Smooth muscle cell of the pulmonary artery (primary cell): ENCODE measurements at places on chromosomes 6 and 20. TPM values are rescaled to one million over a fixed set of nuclear protein-coding genes. Genes with fewer than 3 reads are reported as not detected.

Gene HLA-DQA1
- 0.20 TPM in 1 of 2 replicates, not detected in the other for total RNA-seq

Gene ZC2HC1B
- not detected in 2 replicates for total RNA-seq

Gene GPX6
- total RNA-seq: not detected in 2 replicates

Gene PRPH2
- total RNA-seq: 0.50 and 0.91 TPM in 2 replicates

Gene TFB1M
- 17.4 and 22.0 TPM in 2 replicates for total RNA-seq

Gene KCNK16
- not detected in 2 replicates for total RNA-seq

Gene RAD21L1
- 0.13 and 0.53 TPM in 2 replicates for total RNA-seq

Gene CTSZ
- 379 and 406 TPM in 2 replicates for total RNA-seq

Gene VEGFA
- total RNA-seq: 623 and 855 TPM in 2 replicates

Gene HRH3
- not detected in 2 replicates for total RNA-seq

Gene MYH7B
- 0.13 and 0.20 TPM in 2 replicates for total RNA-seq

Gene RAET1L
- total RNA-seq: not detected in 2 replicates

Gene MICA
- 45.9 and 164 TPM in 2 replicates for total RNA-seq

Gene LGSN
- 0.07 TPM in 1 of 2 replicates, not detected in the other for total RNA-seq

Gene SRMS
- not detected in 2 replicates for total RNA-seq

Gene CLVS2
- not detected in 2 replicates for total RNA-seq

Gene GJA10
- not detected in 2 replicates for total RNA-seq

Gene BPIFB2
- not detected in 2 replicates for total RNA-seq

Gene ENPP4
- total RNA-seq: 0.89 and 17.1 TPM in 2 replicates

Gene EPPIN
- 0.39 TPM in 1 of 2 replicates, not detected in the other for total RNA-seq

Gene PRL
- not detected in 2 replicates for total RNA-seq

Gene TSPO2
- not detected in 2 replicates for total RNA-seq

Gene PNPLA1
- total RNA-seq: 0.03 and 0.07 TPM in 2 replicates

Gene ZNF337
- total RNA-seq: 22.0 and 25.9 TPM in 2 replicates

Gene OR2H1
- not detected in 2 replicates for total RNA-seq

Gene PAK5
- total RNA-seq: 0.03 TPM in 1 of 2 replicates, not detected in the other

Gene TUBB2B
- 3.9 and 5.1 TPM in 2 replicates for total RNA-seq

Gene POM121L2
- not detected in 2 replicates for total RNA-seq

Gene HLA-DRA
- 0.07 and 5.2 TPM in 2 replicates for total RNA-seq

Gene GABRR2
- 0.33 TPM in 2 replicates for total RNA-seq

Gene BEND6
- 12.4 and 12.8 TPM in 2 replicates for total RNA-seq

Gene TNNC2
- total RNA-seq: 0.39 TPM in 1 of 2 replicates, not detected in the other

Gene CCN5
- 3.0 and 36.4 TPM in 2 replicates for total RNA-seq

Gene DEFB113
- total RNA-seq: not detected in 2 replicates

Gene BANF2
- not detected in 2 replicates for total RNA-seq

Gene AIG1
- total RNA-seq: 34.7 and 46.3 TPM in 2 replicates

Gene FAM83C
- not detected in 2 replicates for total RNA-seq

Gene LAMP5
- total RNA-seq: 0.69 and 3.6 TPM in 2 replicates

Gene PROCR
- total RNA-seq: 51.4 and 129 TPM in 2 replicates
